Mesenteric fat pad (tissue), 1 donor: ENCODE measurements at places on chromosomes 1 and 21. TPM values are rescaled to one million over a fixed set of nuclear protein-coding genes. Genes with fewer than 3 reads are reported as not detected.

F13B gene
- total RNA-seq = not detected

OR2T11 gene
- not detected for total RNA-seq

OBSCN gene
- total RNA-seq = 3.7 TPM

DEPDC1 gene
- not detected for total RNA-seq

GRCh38 chr1:23581219-23581618 lies 21.9 kb upstream of the ID3 start:
- DNase-seq = no peak

GRCh38 chr1:182229451-182229850 lies 162.1 kb downstream of the GLUL start:
- DNase-seq = no peak

- DNase-seq = no peak
Observed at GRCh38 chr1:34842073-34842472, 17.5 kb downstream of the SMIM12 start.

GRCh38 chr21:44687671-44688070 lies 5.7 kb upstream of the KRTAP12-1 start:
- no peak for DNase-seq
